Foreskin keratinocyte (primary cell): ENCODE measurements at places on chromosomes 3 and 15. TPM values are rescaled to one million over a fixed set of nuclear protein-coding genes. Genes with fewer than 3 reads are reported as not detected.

DNA sequence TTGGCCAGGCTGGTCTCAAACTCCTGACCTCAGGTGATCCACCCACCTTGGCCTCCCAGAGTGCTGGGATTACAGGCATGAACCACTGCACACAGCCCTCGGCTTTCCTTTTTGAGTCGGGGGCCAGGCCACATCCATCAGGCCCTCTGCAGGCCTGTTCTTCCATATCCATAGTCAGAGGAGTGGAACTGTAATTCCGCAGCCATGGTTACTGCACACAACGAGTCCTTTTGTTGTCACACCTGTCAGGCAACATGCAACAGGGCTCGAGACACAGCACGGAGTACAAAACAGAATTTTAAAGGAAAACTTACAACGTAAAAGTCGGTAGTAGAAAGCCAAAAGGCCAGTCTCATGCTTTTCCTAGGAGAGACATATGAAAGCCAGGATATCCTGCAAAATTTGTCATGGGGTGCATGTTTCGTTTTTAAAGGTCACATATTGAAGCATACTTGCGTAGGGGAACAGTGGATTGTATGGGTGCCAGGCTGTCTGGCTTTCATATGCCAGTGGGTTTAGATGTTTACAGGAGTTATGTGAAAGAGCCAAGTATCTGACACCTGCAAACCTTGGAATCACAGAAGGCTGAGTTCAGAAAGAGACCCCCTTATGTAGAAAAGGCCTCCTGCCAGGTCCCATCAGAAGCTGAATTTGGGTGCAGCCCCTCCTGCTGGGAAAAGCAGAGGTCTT lies 63.2 kb upstream of the LPP start:
- no peak for DNase-seq

Gene NPAP1
- polyA plus RNA-seq = not detected in 2 replicates

DNA sequence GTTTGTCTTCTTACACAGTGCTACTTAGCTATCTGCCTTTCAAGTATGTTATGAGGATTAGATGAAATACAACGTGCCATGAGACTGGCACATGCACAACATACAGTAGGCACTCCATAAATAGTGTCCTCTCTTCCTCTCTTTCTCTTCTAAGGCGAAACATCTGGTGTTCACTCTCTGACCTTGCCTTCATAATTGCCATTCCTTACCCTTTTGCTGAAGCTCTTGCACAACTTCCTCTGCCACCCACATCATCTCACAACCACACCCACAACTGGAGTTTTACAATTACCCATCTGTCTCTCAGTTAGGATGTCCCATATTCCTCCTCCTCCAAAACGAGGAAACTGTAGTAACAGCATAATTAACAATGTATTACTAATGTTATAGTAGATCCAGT lies 26.4 kb upstream of the ACP3 start:
- DNase-seq = peak; percentile 13

Gene TOP2B
- polyA plus RNA-seq = 48.0 and 49.5 TPM in 2 replicates

Gene CHST13
- polyA plus RNA-seq = 0.02 TPM in 1 of 2 replicates, not detected in the other

GRCh38 chr15:100853676-100854440 lies 25.8 kb upstream of the ALDH1A3 start:
- no peak for DNase-seq

DNA sequence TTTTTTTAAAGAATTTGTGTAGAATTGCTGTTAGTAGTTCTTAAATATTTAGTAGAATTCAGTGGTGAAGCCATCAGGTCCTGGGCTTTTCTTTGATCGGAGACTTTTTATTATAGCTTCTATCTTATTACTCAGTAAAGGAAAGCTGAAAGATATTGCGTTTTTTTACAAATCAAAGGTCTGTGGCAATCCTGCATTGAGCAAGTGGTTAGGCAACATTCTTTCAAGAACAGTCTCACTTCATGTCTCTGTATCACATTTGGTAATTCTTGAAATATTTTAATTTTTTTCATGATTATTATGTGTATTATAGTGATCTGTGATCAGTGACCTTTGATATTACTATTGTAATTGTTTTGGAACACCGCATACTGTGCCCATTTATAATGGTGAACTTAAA lies 140.8 kb downstream of the UNC13C start:
- DNase-seq = no peak

DNA sequence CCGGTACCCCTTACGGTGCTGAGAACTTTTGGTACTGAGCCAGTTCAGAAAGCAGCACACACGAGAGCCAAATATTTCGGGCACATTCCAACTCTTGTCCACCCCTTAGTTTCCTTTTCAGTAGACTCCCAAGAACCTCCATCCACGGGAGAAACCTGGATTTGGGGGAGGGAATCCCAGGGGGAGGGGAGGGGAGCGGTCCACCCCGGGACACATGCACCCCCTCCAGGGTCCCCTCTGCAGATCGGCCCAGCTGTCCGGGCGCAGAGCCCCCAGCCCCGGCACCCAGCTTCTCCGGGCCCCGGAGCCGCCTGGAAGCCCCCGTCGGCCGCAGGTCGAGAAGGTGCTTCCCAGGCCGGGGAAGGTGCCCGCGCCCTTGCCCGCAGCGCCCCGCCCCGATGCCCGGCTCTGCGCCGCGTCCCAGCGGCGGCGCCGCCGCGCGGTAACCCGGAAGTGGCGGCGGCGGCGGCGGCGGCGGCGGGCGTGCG lies 455 bp upstream of the ABHD17C start:
- DNase-seq = no peak

Gene SQOR
- polyA plus RNA-seq = 110 and 120 TPM in 2 replicates

DNA sequence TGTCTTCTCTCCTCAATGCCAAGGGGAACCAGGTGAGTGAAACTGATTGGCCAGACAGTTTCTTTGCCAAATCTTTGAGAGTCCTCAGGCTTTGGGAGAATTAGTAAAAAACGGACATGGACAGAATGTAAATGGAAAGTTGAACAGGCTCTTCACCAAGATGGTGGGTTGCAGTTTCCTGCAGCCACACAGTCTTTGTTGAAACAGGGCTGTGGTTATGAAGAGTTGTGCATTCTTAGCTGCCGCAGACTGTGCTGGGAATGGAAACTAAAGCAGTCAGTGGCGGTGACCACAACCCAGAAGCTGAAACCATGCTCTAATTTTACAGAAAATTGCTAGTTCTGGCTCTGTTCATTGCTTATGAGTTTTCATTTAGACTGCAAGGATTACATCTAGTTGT lies 42.1 kb upstream of the TASOR start:
- DNase-seq = no peak

Gene FEZF2
- polyA plus RNA-seq = not detected in 2 replicates

- DNase-seq = no peak
Observed at GRCh38 chr15:40285151-40285550, 2.3 kb upstream of the ANKRD63 start.

DNA sequence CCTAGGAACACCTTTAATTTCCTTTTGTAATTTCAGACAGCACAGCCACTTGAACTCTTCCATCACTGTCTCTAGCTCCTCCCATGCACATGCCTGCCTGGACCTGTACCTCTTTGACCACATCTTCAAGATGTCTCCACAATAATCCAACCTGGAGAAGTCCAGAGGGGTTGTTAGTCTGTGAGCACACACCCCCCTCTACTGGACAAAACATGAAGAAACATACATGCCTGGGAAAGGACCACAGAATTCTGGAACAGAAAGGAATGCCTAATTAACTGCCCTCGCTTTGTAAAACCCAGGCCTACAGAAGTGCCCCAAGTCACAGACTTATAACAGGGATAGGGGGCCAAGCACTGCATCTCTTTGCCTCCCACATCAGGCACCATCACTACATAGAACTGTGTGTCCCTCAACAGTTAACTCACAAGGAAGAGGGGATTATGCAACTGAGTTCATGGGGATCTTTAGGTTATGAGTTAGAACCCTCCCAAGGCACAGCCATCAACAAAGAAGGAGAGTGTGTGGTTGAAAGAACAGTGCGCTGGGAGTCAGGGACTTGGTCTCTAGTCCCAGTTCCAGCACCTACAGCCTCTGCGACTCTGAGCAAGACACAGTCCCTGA lies 61.7 kb downstream of the FMN1 start:
- peak; percentile 93 for DNase-seq
